NCI-H1105 (cell line): ENCODE measurements at places on chromosomes 16 and 17.
A peak's percentile ranks its signal among the peaks of the same experiment; 100 is the strongest.

DNA sequence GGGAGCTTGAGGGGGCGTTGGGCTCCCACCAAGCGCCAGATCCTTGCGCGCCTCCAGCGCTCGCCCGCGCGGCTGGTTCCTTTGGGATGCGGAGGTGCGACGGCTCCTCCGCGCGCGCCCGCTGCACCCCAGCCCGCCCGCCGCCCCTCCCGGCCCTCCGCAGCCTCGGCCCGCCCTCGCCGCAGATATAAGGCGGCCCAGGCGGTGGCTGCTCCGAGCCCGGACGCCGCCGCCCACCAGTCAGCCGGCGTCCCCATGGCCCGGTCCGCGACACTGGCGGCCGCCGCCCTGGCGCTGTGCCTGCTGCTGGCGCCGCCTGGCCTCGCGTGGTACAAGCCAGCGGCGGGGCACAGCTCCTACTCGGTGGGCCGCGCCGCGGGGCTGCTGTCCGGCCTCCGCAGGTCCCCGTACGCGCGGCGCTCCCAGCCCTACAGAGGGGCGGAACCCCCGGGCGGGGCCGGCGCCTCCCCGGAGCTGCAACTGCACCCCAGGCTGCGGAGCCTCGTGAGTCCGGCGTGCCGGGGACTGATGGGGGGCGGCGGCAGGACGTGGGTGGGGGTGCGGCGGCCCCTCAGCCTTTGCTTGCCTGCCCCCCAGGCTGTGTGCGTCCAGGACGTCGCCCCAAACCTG, at the start of gene NPB:
Gene NPB (plus strand): TSS at position 216 of the 630 bp plus-strand sequence. CDS start 40 bp downstream, at position 256.
- DNase-seq = no peak

- DNase-seq = peak; percentile 11
Measured at GRCh38 chr17:30290696-30291542, 825 bp downstream of the BLMH start.

DNA sequence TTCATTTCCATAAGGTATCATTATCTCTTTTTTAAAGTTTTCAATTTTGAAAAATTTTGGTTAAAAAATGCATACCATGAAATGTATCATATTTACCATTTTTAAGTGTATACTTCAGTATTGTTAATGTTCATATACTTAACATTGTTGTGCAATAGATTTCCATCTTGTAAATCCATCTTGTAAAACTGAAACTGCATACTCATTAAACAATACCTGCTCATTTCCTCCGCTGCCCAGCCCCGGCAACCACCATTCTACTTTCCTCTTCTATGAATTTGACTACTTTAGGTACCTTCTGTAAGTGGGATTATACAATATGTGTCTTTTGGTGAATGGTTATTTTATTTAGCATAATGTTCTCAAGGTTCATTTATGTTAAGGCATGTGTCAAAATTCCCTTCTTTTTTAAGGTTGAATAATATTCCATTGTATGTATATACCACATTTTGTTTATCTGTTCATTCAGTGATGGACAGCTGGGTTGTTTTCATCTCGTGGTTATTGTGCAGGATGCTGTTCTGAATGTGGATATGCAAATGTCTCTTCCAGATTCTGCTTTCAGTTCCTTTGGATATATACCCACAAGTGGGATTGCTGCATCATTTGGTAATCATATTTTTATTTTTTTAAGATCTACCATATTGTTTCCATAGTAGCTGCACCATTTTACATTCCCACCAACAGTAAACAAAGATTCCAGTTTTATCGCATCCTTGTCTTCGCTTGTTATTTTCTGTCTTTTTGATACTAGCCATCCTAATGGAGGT, 6.7 kb downstream of the CCL2 start:
- no peak for DNase-seq

- DNase-seq = no peak
Measured at GRCh38 chr17:44322236-44322895, 2.3 kb downstream of the SLC25A39 start.

GRCh38 chr17:21100636-21101035, 26.1 kb upstream of the DHRS7B start:
- DNase-seq = no peak

DNA sequence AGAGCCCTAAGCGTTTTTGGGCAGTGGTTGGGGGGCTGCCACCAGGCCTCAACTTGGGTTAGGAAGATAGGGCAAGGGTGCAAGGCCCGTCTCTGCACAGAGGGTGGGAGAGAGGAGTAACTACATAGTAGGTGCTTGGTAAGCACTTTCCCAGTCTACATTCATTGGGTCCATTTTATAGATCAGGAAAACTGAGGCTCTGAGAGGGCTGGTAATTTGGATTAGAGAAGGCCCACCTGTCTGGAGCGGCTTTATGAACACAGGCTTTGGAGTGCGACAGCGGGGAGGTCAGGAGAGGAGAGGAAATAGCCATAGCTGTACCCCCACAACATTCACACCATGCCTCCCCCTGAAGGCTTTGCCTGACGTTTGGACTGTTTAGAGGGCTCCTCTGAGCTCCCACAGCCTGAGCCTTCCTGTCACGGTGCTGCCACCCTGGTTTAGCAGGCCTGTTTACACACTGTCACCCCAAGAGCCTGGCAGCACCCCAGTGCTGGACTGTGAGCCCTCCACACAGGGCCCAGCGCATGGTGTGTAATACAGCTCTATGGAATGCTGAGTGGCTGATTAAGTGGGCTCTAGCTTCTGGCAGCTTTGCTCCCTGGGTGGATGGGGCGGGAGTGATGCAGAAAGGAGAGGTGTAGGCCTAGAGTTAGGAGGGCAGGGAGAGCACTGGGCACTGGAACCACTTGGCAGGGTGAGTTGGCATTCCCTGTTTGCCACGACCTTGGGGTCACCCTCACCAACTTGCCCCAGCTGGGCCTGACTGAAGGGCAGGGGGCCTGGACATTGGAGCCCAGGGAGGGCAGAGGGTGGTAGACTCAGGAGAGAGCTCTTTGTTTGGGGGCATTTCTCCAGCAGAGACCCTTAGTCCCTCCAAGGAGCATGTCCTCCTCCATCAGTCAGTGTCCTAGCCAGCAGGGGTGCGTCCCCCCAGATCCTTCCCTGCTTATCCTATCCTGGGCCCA, 73.7 kb downstream of the RAI1 start:
- DNase-seq = no peak

DNA sequence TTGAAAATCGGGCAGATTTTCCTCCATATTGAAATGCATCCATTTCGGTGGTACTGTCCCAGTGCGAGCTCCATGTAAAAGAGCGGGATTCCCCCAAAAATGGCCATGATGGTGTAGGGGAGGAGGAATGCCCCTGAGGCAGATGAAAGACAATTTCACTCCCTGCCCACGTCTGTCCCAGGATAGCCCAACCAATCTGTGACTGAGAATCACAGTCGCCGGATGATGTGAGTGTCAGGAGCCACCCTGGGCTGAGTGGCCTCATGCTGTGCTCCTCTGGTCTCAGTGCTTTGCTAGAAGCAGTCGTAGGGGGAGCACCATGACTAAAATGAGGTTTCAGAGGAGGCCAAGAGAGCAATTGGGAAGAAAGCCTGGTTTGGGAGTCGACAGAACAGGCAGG, 16.7 kb downstream of the SLC6A4 start:
- DNase-seq = no peak

DNA sequence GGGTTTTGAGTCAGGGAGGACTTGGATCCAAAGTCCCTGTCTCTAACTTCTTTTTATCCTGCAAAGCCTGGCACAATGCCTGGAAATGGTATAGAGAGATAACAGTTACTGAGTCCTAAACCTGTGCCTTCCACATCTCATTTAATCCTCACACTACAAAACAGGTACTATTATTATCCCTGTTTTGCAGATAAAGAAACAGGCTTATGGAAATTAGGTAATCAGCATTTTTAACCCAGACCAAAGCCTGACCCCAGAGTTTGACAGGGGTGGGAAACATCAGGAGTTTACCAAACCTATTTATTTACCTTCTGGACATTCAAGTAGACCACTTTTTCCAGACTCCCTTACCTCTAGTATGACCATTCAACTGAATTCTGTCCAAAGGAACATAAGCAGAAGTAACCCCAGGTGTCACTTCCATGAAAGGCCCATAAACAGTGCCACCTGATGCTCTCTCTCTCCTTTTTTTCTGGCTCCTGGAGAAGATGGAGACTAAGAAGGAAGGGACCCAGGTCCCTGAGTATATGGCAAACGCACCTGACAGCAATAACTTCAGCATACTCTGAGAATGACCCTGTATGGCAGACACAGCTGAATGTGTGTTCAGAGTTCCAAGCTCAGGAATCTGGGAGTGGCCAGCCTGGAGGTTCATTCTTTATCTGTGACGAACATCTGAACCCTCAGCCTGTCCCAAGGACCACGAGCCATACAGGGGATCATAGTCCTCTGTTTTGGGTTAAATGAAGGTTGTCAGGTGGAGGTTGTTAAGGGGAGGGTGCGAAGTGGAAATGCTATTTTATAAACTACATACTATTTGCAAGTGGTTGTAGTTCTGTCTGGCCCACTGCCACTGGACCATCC, 62.7 kb downstream of the HLF start:
- no peak for DNase-seq

DNA sequence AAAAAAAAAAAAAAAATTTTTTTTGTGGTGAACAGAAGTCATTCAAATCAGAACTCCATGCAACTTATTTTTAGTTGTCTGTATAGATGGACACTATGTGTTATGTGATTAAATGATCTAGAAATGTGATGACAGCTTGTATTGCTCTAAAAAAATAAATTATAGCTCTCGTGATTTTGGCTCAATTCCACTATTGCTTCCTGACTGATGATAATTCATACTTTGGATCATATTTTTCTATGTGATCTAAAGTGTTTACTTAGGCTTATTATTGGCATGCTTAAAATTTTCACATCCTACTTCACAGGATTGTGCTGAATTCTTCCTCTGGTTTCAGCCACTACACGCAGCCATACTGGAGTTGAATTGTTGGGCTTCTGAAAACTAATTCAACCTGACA, 76.8 kb downstream of the RPGRIP1L start:
- DNase-seq = no peak

DNA sequence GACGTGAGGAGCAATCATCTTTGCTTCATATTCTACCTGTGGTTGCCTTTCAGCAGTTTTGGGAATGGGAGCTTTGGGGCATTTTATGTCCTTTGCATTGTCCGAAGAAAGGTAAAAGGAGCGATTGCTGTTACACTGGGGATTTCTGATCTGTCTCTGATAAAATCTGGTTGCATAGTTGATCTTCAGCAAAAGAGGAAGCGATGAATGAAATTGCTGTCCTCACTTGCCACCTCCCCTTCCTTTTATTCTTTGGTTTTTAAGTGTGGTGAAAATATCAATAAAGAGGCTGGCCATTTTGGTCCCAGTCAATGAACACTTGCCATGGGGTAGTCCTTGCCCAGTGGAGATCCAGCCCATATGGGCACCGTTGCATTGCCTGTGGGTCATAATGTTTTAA, 236.8 kb downstream of the MSI2 start:
- DNase-seq = no peak

GRCh38 chr17:82587234-82588086, 60.8 kb downstream of the WDR45B start:
- DNase-seq = no peak

DNA sequence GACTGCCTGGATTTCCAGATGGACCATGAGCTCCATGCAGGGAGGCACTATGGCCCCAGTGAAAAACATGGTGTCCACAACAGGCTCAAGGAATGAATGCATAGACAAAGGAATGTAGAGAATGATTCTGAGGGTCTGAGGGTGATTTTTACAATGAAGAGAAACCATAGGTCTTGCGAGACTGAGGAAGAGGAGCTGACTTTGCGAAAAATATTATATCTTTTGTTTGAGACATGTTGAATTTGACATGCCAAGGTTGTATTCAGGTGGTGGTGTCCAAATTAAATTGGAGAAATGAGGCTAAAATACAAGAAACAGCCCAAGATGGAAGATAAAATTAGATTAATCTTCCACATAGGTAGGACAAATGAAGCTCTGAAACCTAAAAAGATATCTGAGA, 12.7 kb downstream of the HSD17B2 start:
- DNase-seq = no peak

DNA sequence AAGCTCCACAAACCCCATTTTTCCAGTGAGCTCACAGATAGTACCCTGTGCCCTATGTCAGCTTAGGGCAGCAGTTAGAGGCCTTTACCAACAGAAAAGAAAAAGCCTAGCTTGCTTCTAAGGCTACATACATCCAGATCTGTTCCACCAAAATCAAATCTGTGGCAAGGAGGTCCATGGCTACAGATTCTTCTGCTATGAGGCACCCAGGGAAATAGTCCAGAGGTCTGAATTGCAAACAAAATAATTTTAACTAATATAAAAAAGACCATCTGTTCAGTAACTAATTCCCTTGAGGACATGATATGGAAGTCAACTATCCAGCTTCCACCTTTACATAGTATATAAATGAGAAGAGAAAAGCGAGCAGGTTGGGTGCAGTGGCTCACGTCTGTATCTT, 129.3 kb downstream of the PARN start:
- no peak for DNase-seq

DNA sequence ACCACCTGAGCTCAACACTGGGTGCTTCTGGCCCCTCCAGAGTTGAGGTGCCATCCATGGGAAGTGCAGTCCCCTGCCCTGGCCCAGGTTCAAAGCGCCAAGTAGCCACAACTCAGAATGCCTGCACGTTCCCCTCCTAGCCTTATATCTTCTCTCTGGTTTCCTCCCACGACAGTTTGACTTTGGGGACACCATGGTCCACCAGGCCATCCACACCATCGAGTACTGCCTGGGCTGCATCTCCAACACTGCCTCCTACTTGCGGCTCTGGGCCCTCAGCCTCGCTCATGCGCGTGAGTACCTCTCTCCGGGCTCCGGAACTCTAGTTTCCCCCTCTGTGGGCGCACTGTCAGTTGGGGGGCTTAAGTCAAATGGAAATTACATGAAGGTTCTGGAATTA, 22.4 kb upstream of the NAGLU start:
- no peak for DNase-seq

- peak; percentile 86 for DNase-seq
Measured at GRCh38 chr17:57587193-57587969, 157.7 kb downstream of the CCDC182 start.

DNA sequence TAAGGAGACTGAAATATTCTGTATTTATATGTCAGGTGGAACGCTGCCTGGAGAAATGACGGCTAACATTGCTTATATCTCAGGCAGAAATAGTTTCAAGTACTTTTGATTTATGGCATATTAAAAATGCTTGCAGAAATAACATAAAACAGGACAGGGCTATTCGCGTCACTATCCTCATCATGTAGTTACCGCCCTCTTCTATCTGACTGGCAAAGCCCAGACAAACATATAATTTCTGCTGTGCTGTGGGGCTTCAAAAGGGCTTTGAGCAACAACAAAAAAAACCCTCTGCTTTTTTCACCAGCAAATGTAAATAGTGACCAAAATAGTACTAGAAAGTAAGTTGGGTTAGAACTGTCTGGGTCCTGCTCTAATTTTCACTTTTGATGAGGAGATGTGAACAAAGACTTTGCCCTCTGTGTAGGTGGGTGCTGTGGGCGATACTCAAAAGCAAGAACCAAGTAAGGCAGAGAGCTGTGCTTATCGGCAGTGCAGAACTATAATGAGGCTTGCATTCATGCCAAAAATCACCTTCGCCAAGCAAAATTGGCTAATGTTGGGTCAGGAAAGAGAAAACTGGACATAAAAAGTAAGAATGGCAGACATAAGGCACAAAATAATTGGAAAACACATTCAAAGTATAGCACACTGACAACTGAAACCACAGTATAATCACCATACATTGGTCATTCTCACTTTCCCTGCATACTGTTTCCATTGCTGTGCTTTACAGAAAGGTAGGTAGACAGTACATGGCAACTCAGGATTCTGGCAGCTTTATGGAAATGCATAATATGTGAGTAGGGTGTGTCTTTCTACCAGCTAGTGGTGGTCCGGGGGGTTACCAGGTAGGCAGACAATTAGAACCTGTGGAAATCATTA, 151.2 kb upstream of the AXIN2 start:
- no peak for DNase-seq
